T-helper 2 cell treated with Interferon-gamma antibody and Interleukin-4, amounts not matched to agents 5 μg/mL and 100 μg/mL, for 36 hours (primary cell): ENCODE measurements at places on chromosomes 7 and 10.

DNA sequence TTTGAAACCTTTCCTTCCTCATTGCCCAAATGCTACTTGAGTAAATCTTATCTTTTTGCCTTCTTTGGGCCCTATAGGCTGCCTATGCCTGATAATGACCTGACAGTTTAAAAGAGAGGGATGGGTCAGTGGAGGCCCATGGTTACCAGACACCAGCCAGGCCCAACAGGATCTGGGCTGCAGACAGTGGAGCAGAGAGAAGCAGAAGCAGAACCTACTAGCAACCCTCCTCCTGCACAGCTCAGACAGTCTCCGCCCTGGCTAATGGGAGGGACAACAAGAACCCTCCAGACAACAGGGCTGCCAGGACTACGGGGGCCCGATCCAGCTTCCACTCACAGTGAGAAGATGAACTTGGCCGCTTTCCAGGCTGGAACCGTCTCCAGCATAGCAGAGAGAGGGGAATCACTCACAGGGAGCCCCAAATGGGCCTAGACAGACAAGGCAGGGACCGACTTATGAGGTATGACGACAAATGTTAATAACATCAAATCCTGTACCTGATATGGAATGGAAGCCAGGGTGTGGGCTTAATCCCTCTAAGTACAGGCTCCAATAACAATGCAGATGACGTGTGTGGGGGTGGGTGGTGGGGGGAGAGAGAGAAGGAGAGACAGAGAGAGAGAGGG, 31.7 kb upstream of the DGKI start:
- no peak for DNase-seq

DNA sequence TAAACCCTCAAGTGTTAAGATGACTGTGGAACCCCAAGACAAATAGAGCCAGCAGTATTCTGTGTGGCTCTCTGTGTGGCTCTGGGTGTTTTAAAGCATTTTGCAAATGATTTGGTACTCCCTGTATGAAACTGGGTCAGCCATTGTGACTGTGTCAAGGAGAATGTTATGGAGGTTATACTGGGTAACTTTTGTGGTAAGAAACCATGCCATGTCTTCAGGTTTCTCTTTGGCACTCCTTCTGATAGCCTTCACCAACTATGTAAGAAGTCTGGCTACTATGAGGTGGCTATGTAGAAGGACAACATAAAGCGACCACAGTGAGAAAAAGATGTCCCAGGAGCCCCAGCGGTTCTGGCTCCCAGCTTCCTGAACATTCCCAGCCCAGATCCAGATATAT, 226.6 kb upstream of the RHOBTB1 start:
- no peak for DNase-seq

- no peak for DNase-seq
These were observed 472.8 kb downstream of the KCNMA1 start for GRCh38 chr10:77164616-77165311.

DNA sequence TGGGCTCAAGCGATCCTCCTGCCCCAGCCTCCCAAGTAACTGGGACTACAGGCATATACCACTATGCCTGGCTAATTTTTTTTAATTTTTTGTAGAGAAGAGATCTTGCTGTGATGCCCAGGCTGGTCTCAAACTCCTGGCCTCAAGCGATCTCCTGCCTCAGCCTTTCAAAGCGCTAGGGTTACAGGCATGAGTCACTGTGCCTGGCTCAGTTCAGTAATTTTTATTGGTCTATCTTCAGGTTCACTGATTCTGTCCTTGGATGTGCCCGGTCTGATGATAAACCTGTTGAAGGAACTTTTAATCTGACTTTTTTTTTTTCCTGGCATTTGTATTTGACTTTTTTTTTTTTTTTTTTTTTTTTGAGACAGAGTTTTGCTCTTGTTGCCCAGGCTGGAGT, 40.1 kb upstream of the STRIP2 start:
- no peak for DNase-seq

DNA sequence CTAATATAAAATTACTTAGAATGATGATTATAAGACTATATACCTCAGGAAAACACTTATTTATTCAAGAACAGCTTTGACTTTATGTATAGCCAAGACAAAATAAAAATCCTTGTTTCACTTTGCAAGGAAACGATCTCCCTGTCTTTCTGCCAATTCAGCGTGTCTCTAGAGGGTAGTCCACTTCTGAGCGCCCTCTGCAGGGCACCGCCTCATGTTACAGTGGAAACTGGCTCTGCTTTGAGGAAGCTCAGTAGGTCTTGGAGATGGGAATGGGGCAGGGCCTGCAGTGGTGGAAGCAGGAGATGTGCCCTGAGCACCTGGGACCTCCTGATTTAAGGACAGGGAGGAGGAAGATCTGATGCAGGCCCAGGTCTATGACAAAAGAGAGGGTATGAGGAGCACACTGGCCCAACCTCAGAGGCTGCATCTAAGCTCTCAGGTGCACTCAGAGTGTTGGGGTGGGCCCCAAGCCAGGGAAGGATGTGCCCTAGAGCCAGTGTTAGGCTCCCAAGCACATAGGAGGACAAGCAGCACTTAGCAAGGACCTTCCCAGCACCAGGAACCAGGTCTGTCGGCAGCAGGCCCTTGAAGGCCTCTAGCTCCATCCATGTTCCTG, 481.0 kb downstream of the TNS3 start:
- no peak for DNase-seq

DNA sequence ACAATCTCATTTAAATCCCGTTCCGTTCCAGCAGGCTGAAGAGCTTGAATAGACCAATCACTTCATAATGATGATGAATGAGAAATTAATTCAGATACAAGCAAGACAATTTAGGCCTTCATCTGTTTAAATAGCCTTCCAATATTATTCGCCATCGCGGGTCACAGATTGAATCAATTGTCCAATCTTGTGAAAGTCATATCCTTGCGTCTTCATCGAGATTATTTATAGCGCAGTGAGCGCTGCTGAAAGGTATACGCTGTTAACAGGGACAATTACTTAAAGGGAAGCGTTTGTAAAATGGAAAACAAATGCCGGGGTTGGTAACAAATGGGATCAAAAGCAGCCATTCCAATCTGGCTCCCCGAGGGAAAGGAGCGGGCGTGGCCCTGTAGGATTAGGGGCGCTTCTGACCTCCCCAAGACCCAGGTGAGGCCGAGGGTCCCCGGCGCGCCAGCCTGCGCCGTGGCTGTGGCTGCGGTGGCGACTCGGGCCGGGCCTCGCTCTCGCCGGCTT, 8.6 kb downstream of the EVX1 start:
- DNase-seq, result no peak
